Upper lobe of right lung (tissue), 1 donor: ENCODE measurements at places on chromosomes 13 and 19. TPM values are rescaled to one million over a fixed set of nuclear protein-coding genes. Genes with fewer than 3 reads are reported as not detected.

DNA sequence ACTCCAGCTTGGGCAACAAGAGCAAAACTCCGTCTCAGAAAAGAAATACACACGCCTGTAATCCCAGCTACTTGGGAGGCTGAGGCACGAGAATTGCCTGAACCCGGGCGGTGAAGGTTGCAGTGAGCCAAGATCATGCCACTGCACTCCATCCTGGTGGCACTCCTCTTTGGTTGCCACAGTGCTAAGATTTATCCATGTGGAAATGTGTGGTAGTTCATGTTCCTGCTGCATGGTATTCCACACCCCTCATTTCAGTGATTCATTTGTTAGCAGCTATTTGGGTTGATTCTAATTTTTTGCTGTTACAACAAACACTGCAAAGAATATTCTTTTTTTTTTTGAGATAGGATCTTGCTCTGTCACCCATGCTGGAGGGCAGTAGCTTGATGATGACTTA lies 12.1 kb downstream of the IFNL3 start:
- no peak overlapping the region for H3K27ac ChIP-seq
- DNase-seq = no peak
- H3K4me3 ChIP-seq = no peak overlapping the region
- peaks cover 3% of the 10 kb centered on the region for H3K4me1 ChIP-seq

- peaks cover 14% of the 10 kb centered on the region for H3K4me1 ChIP-seq
- H3K27ac ChIP-seq = no peak overlapping the region
- H3K27me3 ChIP-seq = no peaks in the 10 kb centered on the region
- no peak for DNase-seq
- no peaks in the 10 kb centered on the region for H3K36me3 ChIP-seq
These were observed 4.1 kb downstream of the HMG20B start for GRCh38 chr19:3576696-3577443.

DNA sequence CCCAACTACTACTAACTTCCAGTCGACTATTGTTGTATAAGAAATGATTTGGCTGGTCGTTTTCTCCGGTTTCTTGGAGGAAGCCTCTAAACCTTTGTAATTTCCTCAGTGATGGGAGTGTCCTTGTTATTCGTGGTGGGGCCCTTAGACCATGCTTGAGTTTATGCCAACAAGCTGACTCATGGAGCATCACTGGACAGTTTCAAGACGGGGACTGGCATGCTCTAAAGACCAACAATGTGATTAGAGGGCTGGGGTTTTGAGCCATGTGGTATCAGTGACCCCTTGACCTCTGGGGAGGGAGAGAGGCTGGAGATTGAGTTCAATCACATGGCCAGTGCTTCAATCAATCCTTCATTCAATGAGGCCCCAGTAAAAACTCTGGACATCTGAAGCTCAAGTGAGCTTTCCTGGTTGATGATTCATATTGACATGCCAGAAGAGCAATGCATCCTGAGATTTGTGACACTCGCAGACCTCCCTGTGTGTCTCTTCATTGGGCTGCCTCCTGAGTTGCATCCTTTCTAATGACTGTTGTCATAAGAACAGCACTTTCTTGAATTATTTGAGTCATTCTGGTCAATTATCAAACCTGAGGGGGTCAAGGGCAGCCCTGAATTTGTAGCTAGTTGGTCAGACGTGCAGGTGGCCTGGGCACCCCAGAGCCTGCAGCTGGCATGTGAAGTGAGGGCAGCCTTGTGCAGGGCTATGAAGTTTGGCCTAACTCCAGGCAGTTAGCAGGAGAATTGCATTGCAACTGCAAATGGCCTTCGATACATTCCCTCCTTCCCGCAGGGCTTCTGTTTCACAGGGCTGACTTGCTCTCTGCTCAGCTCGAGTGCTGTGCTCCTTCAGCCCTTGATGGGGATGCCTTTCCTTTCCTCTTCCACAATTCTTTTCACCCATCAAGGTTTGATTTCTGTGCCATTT lies 246.5 kb downstream of the FGF9 start:
- no peaks in the 10 kb centered on the region for H3K36me3 ChIP-seq
- H3K4me1 ChIP-seq = no peaks in the 10 kb centered on the region
- H3K27ac ChIP-seq = no peak overlapping the region
- no peak overlapping the region for H3K4me3 ChIP-seq
- no peaks in the 10 kb centered on the region for H3K27me3 ChIP-seq

- H3K27me3 ChIP-seq = no peaks in the 10 kb centered on the region
- H3K27ac ChIP-seq = no peak overlapping the region
- no peak for DNase-seq
- no peaks in the 10 kb centered on the region for H3K36me3 ChIP-seq
These were observed 274.6 kb downstream of the ITGBL1 start for GRCh38 chr13:101727118-101727517.

DNA sequence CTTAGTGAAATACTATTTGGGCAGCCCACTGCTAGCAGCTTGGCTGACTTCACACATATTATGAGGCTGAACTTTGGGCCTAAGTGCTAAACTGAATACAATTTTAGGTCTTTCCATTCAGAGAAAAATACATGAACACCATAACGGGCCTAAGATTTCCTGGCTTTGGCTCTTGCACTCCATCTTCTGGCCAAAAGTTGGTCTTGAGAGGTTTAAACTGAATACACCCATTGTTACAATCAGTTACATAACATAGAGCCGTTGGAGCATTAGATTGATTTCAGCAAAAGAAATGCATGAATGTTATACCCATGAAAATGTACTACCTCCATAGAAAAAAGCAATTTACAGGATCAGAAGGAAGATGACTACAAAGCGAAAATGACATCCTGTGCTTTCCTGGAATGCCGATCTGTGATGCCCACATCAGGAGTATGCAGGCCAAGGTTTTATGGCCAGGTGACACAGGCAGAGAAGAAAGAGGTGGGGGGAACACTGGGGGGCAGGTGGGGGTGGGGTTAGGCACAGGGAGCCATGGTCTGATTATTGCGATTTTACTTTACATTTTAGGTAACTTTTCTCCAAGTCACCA lies 11.1 kb upstream of the SHISA2 start:
- no peak overlapping the region for H3K27ac ChIP-seq
- no peak for DNase-seq
- no peaks in the 10 kb centered on the region for H3K4me1 ChIP-seq
- no peak overlapping the region for H3K4me3 ChIP-seq
- H3K27me3 ChIP-seq = no peaks in the 10 kb centered on the region

GRCh38 chr13:103759361-103759760 lies 693.1 kb upstream of the SLC10A2 start:
- no peaks in the 10 kb centered on the region for H3K4me1 ChIP-seq
- H3K36me3 ChIP-seq = no peaks in the 10 kb centered on the region
- H3K27me3 ChIP-seq = no peaks in the 10 kb centered on the region

DNA sequence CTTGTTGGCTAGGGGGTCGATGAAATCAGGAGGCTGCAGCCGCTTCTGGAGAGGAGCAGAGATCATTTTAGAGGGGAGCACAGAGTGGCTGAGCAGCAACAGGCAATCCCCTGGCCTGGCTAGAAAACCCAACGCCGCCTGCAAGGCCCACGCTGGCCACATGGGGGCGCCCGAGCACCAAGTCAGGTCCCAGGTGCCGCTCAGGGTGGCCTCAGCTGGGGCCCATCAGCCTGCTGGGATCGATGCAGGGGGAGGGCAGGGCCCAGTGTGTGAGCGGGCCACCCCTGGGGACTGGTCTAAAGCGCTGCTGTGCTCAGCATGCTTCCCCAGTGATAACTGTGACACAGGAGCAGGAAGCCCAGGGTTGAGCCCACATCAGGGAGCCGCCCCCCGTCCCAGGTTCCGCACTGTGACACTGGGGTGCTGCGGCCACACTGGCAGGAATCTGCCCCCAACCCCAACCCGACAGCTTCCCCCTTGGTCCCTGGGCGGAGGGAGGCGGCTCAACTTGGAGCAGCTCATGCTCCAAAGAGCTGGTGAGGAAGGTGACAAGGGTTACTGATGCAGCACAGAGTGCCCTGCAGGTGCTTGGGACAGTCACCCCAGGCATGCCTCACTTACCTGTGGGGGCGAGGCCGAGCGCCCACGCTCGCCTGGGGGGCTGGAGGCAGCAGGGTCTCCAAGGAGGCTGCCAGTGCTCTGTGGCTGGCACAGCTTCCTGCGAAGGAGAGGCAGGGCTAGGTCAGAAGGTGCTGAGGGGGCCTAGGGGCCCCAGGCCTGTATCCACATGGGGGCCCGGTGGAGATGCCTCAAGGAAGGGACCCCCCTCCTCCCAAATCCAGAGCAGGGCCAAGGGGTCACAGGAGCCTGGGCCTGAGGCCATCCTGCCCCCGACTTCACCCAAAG lies 13.3 kb upstream of the ISYNA1 start:
- no peak overlapping the region for H3K27ac ChIP-seq
- H3K4me1 ChIP-seq = peaks cover 4% of the 10 kb centered on the region
- DNase-seq = peak; percentile 91

- H3K36me3 ChIP-seq = no peaks in the 10 kb centered on the region
- H3K27ac ChIP-seq = peak within 1 kb of the TSS; percentile 61
- peaks cover 3% of the 10 kb centered on the region for H3K4me1 ChIP-seq
- H3K27me3 ChIP-seq = no peaks in the 10 kb centered on the region
- peak within 1 kb of the TSS; percentile 60 for H3K4me3 ChIP-seq
These were observed at the start of gene ZNF112 for GRCh38 chr19:44356383-44357111. ZNF112 (minus strand) TSS chr19:44356680; CDS start chr19:44340539, 16,141 bp downstream.

GRCh38 chr19:46197314-46198070 lies 32.0 kb upstream of the IGFL1 start:
- no peak for DNase-seq
- H3K27ac ChIP-seq = no peak overlapping the region
- H3K4me1 ChIP-seq = no peaks in the 10 kb centered on the region
- peaks cover 6% of the 10 kb centered on the region for H3K27me3 ChIP-seq
- H3K4me3 ChIP-seq = no peak overlapping the region
- no peaks in the 10 kb centered on the region for H3K36me3 ChIP-seq

DNA sequence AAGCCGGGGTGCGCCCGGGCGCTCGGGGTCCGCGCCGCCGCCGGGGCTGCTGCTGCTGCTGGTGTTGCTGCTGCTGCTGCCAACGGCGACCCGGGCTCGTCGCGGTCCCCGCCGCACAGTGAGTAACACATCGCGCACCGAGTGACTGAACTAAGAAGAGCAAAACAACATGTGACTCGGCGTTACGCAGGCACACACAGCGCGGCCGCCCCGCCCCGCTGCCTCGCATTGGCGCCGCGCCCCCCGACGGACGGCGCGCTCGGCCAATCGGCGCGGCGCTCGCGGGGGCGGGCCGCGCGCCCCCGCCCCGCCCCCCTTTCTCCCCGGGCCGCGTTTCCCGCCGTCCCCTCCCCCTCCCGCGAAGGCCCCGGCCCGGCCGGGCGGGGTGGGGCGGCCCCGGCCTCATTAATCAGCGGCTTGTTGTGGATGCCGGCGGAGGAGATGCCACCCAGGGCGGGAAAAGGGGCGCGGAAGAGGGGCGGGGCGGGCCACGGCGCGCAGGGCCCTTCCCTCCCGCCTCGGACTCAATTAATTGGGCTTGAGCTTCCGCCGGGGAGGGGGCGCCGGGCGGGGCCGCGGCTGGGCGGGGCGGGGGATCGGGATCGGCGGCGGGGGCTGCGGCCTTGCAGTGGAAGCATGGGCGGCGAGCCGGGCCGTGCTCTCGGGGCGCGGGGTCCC lies at the start of gene IRS2:
Gene IRS2 (minus strand): TSS at position 127 of the 678 bp plus-strand sequence. CDS start 530 bp downstream, outside the sequence.
- no peaks in the 10 kb centered on the region for H3K27me3 ChIP-seq
- H3K36me3 ChIP-seq = peaks cover 27% of the 10 kb centered on the region
- H3K4me1 ChIP-seq = peaks cover 23% of the 10 kb centered on the region
- peak; percentile 96 for DNase-seq
- peak within 1 kb of the TSS; percentile 85 for H3K27ac ChIP-seq
- H3K4me3 ChIP-seq = peak within 1 kb of the TSS; percentile 72

DNA sequence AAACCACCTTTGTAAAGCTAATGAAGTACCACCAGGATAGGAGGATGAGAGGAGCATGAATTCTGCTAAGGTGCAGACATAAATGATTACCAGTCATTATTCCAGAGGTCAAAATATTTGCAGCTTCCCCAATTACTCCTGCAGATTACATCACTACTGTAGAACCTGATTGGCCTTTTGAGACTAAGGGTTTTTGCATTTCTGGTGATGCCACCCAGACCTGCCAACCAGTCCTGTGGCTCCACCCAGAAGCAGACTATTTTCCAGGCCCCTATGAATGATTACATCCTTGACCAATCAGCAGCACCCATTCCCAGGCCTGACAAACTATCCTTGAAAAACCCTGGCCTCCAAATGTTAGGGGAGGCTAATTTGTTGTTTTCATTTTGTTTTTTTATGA lies 11.2 kb upstream of the KCNC3 start:
- H3K27ac ChIP-seq = no peak overlapping the region
- H3K4me3 ChIP-seq = no peak overlapping the region
- no peak for DNase-seq
- H3K36me3 ChIP-seq = no peaks in the 10 kb centered on the region

- no peak overlapping the region for H3K4me3 ChIP-seq
- no peak for DNase-seq
- no peaks in the 10 kb centered on the region for H3K36me3 ChIP-seq
- peaks cover 22% of the 10 kb centered on the region for H3K4me1 ChIP-seq
- no peak overlapping the region for H3K27ac ChIP-seq
- no peaks in the 10 kb centered on the region for H3K27me3 ChIP-seq
These were observed 109.6 kb downstream of the TEX26 start for GRCh38 chr13:31042049-31042448.

- H3K4me3 ChIP-seq = no peak overlapping the region
- no peaks in the 10 kb centered on the region for H3K36me3 ChIP-seq
- no peaks in the 10 kb centered on the region for H3K4me1 ChIP-seq
- no peaks in the 10 kb centered on the region for H3K27me3 ChIP-seq
- H3K27ac ChIP-seq = no peak overlapping the region
- no peak for DNase-seq
These were observed 6.5 kb upstream of the N4BP2L2 start for GRCh38 chr13:32545083-32545482.

- peak overlapping the region; percentile 54 for H3K4me3 ChIP-seq
- peak; percentile 71 for DNase-seq
- H3K4me1 ChIP-seq = peaks cover 13% of the 10 kb centered on the region
- H3K27ac ChIP-seq = no peak overlapping the region
- H3K27me3 ChIP-seq = peaks cover 49% of the 10 kb centered on the region
These were observed 6.6 kb downstream of the SLITRK5 start for GRCh38 chr13:87677496-87678371.

DNA sequence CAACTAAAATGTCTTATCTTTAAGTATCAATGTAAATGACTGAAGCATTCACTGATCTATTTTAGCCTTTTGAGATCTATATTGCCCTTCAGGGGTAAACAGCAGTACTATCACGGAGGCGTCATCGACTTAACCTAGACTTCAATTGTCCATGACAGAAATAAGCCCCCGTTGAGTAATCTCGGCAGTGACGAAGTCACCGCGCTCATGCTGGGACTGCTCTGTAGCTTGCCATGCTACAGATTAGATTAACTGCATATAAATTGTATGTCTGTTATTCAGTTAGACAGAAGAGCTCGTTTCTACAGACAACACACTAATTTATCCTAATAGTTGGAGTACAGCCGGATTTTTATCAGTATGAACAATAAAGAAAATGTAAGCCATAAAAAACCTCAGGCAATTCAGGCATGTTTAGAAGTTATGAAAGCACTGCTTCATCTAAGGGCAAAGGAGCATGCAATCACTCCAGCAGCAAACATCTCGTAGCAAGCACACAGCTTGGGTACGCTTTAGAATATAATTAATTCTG lies 56.6 kb downstream of the TUBGCP3 start:
- no peaks in the 10 kb centered on the region for H3K4me1 ChIP-seq
- no peaks in the 10 kb centered on the region for H3K36me3 ChIP-seq
- no peak overlapping the region for H3K4me3 ChIP-seq
- DNase-seq = no peak
- no peaks in the 10 kb centered on the region for H3K27me3 ChIP-seq

The ACP5 gene
- 429 TPM for total RNA-seq

The GPR4 gene
- 18.5 TPM for total RNA-seq

The TYROBP gene
- total RNA-seq = 367 TPM

The DHDH gene
- total RNA-seq = 3.0 TPM

The TBXA2R gene
- 4.7 TPM for total RNA-seq

The DLL3 gene
- total RNA-seq = not detected

The ZNF525 gene
- 9.4 TPM for total RNA-seq
